ENCODE measurements at places on chromosomes 2 and 18. TPM values are rescaled to one million over a fixed set of nuclear protein-coding genes. Genes with fewer than 3 reads are reported as not detected.

SERPINB5 gene
- not detected for total RNA-seq

LRP1B gene
- total RNA-seq: not detected

TRAF3IP1 gene
- 6.2 TPM for total RNA-seq

IMPACT gene
- 22.9 TPM for total RNA-seq

RNF103 gene
- total RNA-seq: 11.0 TPM

DTYMK gene
- total RNA-seq: 102 TPM

RHOB gene
- total RNA-seq: 174 TPM

PRR30 gene
- total RNA-seq: not detected

PRKAG3 gene
- not detected for total RNA-seq
